AG04449 (cell line): ENCODE measurements at places on chromosomes 6 and 20.

DNA sequence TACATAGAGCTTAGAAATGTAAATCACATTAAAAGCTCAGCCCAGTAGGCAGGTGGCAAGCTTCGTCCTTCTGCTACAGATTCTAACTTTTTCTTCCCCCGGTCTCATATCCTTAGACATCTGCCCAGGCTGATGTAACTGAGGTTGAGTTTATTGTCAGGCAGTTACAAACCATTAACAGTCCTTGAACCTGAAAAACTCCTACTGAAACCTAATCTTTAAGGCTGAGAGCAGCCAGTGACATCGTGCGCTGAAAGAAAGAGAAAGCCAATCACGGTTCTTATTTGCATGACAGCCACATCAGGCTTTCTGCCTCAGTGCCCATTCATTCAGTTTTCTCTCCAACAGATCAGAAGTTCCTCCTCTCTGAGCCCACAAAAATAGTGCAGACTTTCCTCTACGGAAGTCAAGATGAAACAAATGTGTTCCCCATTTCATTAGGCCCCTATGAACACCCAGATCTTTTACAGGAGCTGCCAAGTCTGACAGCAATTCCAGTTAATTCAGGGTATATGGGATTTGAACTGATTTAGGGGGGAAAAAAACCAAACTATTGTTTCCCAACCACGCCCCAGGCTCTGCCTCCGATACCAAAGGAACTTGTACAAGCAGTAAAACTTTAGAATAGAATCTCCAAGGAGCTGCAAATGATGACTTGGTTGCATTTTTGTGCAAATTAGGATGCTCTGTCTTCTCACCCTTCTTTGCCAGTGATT is at the start of gene NHSL1:
Gene NHSL1, minus strand, starts transcription at position 192 of the 716 bp plus-strand sequence. CDS start 204 bp downstream, outside the sequence.
- no peak for DNase-seq

- DNase-seq, result no peak
Measured at GRCh38 chr6:56515081-56515905, 127.4 kb downstream of the DST start.

GRCh38 chr20:47642118-47642517 is 140.4 kb downstream of the NCOA3 start:
- no peak for DNase-seq

GRCh38 chr6:53436526-53437303 is 88.0 kb upstream of the ELOVL5 start:
- no peak for DNase-seq

DNA sequence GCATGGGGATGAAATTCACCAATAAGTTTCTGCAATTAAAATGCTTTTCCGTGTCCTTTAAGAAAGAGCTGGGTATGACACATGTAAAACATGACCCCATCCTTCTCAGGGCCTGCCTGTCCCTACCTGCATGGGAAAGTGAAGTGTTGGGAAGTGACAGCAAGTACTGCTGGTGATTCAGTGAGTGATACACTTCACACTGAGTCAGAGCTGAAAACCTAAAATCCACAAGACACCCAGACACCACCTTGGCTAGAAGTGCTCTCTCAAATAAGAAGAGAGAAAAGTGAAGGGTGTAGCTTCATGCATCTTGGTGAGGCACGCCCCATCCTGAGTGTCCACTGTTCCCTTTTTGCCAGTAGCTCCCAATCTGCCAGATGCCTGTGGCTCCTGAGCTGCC is 3.3 kb downstream of the RAB22A start:
- no peak for DNase-seq

GRCh38 chr6:170128811-170129681 is 161.8 kb downstream of the DLL1 start:
- no peak for DNase-seq

DNA sequence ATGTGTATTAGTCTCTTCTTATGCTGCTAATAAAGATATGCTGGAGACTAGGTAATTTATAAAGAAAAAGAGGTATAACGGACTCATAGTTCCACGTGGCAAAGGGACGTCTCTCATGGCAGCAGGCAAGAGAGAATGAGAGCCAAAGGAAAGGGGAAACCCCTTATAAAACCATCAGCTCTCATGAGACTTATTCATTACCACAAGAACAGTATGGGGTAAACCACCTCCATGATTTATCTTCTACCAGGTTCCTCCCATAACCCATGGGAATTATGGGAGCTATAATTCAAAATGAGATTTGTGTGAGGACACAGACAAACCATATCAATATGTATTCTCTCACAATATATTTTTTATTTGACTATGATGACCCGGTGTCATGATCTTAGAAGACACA is 109.1 kb downstream of the UTRN start:
- DNase-seq, result no peak

GRCh38 chr6:50819904-50820868 is 1.5 kb downstream of the TFAP2B start:
- no peak for DNase-seq

GRCh38 chr20:62879275-62880146 is 17.9 kb upstream of the TCFL5 start:
- DNase-seq, result no peak
